ENCODE measurements at places on chromosomes 3 and 15.

- DNase-seq, result no peak
These were observed 467.3 kb downstream of the CADM2 start for GRCh38 chr3:85426121-85426520.

GRCh38 chr3:38588995-38589937, 60.2 kb downstream of the SCN5A start:
- no peak for DNase-seq

DNA sequence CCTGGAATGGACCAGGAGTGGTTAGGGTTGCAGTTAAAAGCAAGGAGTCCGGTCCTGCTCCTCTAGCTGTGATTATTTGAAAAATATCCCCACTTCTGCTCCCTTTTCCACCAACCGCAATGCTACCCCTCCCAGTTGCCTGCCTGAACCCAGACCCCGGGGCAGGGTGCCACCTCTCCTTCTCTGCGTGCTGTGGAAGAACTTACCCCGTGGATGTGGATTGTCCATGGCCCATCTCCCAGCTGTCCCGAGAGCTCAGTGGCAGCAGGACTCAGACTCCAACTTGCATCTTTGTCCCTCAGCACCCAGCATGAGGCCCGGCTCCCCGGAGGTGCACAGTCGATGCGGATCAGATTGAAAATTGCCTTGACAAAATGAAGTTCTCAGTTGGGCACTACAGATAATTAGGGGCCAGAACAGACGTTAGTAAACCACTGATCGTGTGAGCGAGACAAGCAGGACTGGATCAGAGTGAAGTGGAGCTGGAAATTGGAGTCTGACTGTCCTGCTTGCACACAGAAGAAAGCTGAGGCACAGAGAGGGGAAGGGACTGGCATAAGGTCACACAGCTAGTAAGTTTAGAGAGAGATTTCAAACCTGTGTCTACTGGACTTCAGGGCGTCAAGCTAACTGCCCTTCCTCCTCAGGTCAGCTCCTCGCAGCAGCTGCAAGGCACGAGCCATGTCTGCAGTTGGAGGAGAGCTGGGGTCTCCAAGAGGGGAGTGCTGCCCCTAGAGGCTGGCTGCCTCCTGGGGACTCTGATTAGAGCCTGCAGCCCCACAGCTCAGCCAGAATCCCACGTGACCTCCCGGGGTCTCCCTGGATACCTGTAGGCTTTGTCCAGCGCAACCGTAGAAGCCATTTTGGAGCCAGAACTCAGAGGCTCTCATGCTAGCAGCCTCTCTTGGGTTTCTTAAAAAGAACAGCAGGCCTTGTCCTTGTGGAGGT, 14.7 kb downstream of the SLC6A1 start:
- no peak for DNase-seq

- DNase-seq, result no peak
These were observed 68.1 kb upstream of the TLE3 start for GRCh38 chr15:70165716-70166284.

- DNase-seq, result no peak
These were observed 90.7 kb downstream of the PEAK1 start for GRCh38 chr15:77329202-77329601.

GRCh38 chr15:37106490-37107001, 6.2 kb upstream of the MEIS2 start:
- DNase-seq, result peak; percentile 68

DNA sequence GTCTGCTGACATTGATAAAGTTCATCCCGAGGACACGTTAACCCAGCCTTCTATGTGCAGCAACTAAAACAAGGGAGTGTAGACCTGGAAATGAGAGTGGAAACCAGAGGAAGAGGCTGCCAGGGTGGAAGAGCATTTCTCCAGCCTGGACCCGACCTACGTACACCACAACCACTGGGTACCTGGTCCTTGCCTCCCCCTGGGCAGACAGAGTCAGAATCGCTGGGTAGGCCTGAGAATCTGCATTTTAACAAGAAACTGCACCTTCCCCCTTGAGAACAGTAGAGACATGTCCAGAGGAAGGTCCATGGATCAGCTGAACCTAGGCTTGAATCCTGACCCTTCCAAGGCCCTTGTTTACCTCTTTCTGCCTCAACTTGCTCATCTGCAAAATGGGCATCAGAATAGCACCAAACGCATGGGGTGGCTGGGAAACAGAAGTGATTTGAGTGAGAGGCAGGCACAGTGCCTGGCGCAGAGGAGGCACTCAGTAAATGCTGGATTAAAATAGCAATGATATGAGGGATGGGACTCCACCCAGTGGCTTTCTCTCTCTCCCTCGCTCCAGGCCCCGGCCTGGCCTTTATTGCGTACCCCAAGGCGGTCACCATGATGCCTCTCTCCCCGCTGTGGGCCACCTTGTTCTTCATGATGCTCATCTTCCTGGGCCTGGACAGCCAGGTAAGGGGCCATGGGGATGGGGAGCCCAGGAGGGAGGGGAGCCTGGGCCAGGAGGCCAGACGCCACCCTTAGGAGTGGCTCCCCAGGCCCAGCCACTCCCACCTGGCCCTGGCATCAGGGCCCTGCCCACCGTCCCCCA, 66.9 kb upstream of the SLC6A1 start:
- no peak for DNase-seq

- DNase-seq, result peak; percentile 59
These were observed 124.8 kb downstream of the LIPC start for GRCh38 chr15:58556541-58556940.

- DNase-seq, result peak; percentile 7
These were observed 90.6 kb downstream of the ZNF621 start for GRCh38 chr3:40615110-40615915.

GRCh38 chr15:31197497-31198414, 96.2 kb upstream of the TRPM1 start:
- DNase-seq, result no peak

DNA sequence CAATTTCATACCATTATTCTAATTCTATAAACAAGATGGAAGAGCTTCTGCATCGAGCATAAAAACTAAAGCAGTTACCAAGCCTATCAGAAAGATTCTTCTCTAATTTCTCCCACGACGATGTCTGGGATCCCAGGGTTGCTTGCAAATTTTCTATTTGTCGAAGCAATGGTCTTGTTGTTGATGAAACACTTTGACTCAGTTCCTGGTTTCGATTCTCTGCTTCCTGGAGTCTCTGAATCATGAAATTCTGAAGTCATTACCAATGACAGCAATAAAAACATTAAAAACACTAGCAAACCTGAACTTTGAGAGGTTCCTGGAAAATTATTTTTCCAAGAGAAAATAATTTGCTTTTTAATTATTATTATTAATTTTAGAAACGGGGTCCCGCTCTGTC, 18.7 kb downstream of the TMF1 start:
- no peak for DNase-seq

- DNase-seq, result peak; percentile 59
These were observed 23.2 kb downstream of the RPLP1 start for GRCh38 chr15:69475769-69476358.

DNA sequence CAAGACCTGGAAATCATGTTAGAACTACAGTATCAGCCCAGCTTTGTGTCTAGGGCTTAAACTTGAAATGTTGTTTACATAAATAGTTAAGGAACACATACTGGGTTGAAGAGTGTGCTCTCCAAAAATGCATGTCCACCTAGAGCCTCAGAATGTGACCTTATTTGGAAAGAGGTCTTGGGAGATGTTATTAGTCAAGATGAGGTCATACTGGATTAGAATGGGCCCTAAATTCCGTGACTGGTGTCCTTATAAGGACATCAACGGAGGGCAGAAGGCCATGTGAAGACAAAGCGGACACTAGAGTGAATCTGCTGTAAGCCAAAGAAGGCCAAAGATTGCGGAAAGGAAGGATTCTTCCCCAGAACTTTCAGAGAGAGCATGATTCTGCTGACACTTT, 759.2 kb upstream of the CFAP20DC start:
- no peak for DNase-seq

DNA sequence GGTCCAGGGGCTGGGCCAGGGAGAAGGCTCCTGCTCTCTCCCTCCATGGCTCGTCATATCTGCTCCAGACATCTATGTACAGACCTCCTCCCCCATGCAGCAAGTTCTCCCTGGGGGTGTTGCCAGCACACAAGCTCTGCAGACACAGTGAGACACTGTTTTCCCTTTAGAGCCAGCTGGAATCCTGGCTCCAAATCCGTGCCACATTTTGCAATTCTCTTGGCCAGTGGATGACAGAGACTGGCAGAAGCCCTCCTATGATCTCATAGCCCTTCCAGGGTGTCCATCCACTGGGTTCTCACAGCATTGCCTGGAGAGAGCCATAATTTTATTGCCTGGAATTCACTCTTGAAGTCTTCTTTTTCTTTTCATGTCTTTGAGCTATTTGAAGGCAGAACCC, 203.9 kb downstream of the TLE3 start:
- peak; percentile 82 for DNase-seq

GRCh38 chr3:35992041-35992440, 352.7 kb downstream of the ARPP21 start:
- DNase-seq, result no peak

GRCh38 chr3:34237946-34238345, 439.5 kb downstream of the PDCD6IP start:
- DNase-seq, result no peak

DNA sequence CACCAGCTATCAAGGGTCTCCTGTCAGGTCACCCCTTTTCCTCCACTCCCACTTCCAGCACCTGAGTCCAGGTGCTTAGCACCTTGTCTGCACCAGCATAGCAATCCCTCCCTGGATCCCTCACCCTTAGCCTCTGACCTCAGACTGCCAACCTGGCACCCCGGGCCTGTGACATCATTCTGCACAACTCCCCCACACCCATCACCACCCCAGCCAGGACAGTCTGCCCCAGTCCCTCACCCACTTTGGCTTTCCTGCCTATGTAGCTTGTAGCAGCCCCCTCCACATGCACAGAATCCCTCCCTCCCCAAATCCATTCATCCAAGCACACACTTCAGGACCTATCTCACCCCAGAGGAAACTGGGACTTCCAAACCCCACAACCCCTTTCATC, 819 bp upstream of the PLXNB1 start:
- no peak for DNase-seq

DNA sequence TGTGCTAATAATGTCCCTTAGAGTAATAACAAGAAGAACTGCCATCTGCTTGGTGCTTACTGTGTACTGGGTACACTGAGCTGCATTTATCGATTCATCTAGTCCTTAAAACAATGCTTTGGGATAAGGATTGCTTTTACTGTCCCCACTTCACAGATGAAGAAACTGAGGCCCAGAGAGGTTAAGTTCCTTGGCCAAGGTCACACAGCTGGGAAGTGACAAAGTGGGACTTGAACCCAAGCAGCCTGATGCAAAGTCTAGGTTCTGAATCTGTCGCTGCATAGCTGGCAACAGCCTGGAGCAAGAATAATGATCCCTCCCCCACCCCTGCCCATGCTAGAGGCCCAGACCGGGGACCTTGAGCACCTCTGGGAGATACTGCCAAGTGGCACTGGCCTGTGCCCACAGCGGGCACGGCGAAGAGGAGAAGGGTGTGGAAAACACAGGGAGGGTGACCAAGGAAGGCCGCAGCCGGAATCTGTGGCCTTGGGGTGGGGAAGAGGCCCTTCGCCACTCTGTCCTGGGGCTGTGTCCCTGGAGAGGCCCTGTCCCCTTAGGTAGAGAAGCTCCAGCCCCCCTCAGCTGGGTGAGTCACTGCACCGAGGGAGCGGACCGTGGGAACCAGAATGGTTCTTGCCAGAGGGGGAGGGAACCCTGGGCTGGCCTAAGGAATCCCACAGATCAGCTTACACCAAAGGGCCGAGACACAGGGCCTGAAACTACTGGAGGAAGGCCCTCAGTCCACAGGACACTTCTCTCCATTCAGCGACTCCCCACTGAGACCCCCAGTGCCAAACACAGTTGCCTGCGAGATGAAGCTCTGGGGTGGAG, 3.5 kb downstream of the PLXND1 start:
- DNase-seq, result no peak

DNA sequence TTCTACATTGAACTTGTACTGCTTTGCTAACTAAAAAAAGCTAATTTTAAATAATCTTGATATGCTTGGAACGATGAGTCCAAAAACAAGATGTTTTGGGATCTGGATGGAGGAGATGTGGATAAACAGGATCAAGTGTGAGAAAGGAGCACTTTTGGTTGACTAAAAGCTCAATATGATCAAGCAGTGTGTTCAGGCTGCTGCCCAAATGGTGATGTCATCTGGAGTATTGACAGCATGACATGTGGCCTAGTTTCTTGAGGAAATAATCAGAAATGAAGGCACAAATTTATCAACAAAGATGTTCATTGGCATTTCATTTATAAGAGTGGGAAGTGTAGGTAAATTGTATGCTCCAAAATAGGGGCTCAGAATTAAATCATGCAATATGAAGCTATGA, 161.2 kb downstream of the SOX2 start:
- DNase-seq, result peak; percentile 6

DNA sequence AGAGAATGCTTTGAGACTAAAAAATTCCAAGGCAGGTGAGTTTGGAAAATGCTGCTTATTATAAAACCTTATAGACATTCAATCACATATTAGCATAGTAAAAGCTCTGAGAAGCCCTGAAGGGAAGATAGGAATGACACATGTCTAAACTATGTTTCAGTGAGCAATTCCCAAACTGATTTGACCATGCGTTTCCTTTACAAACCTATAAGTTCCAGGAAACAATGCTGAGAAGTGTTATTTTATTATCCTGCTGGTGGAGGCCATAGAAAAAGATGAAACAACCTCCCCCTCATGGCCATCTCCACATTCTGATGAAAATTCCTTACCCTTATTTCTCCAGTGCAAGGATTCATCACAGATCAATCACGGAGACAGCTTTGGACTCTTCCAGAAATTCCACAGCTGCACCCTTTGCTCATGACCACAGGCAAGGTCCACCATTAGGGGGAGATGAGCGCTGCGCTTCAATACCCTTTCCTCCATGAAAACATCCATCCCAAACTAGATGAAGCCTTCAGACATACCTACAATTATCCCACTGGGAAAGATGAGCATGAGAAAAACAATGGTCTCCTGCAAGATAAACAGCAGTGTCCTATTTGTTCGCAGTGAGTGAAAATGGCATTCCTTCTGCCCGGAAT, 372.1 kb downstream of the MAGI1 start:
- DNase-seq, result no peak

- no peak for DNase-seq
These were observed 28.5 kb downstream of the ACKR4 start for GRCh38 chr3:132625613-132626012.

DNA sequence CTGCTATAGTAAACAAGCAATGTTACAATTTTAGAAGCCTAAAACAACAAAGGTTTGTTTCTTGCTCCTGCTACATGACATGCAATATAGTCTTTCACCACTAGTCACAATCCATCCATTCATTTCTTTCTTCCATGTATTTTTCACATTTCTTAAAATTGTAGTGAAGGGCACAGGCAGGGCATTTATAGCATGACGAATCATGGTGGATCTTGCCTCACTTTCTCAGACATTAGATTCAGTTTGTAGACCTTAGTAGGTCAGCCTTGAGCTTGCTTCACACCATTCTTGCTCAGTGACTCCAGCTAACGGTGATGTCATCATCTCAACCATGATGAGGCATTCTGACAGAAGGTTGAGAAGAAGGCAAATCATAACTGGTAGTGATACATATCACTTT, 546.8 kb downstream of the TBL1XR1 start:
- no peak for DNase-seq

DNA sequence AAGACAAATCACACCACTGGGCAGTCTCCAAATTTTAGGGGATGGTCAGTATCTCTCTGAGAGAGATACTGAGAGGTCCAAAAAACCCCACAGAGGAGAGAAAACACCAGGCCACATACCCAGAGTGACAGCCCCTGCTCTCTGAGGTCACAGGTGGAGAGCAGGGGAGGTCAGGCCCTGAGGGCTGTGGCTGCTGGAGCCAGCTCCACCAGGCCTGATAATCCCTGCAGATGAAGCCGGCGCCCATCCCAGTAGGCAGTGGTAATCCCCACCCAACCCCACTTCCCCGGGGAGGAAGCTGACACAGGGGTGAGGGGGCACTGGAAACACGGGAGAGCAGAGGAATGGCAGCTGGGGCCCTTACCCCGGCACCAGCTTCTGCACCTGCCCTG, 31.2 kb upstream of the SRP14 start:
- DNase-seq, result no peak

Data from putamen (tissue), 1 donor.